ENCODE measurements at places on chromosomes 7 and 10.

GRCh38 chr7:727806-728460, 852 bp upstream of the PRKAR1B start:
- DNase-seq: no peak

DNA sequence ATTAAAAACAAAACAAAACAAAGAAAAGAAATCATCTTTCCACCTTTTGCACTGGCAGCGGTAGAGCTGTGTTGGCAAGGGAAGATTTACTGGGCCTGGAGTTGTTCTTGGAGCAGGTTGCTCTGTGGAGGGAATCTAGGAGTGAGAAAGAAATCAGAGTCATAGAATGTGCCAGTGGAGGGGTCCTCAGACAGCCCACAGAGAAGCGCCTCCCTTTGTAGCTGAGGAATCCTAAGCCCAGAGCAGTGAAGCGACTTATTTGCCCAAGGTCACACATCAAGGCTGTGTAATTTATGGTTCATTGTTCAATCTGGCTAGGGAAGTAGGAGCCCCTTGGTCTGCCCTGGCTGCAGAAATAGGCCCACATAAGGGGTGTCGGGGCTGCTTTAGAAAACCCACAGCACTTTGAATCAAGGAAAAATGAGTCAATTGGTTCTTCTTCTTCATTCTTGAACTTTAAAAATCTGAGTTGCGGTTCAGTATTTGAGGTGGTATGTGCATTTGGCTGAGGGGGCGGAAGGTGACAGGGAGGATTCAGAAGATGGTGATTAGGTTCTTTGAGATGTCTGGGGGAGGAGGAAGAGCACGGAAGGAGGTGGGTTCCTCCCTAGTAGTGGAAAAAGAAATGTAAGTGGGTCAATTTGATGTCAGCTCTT, 253.7 kb downstream of the PTEN start:
- DNase-seq: no peak

DNA sequence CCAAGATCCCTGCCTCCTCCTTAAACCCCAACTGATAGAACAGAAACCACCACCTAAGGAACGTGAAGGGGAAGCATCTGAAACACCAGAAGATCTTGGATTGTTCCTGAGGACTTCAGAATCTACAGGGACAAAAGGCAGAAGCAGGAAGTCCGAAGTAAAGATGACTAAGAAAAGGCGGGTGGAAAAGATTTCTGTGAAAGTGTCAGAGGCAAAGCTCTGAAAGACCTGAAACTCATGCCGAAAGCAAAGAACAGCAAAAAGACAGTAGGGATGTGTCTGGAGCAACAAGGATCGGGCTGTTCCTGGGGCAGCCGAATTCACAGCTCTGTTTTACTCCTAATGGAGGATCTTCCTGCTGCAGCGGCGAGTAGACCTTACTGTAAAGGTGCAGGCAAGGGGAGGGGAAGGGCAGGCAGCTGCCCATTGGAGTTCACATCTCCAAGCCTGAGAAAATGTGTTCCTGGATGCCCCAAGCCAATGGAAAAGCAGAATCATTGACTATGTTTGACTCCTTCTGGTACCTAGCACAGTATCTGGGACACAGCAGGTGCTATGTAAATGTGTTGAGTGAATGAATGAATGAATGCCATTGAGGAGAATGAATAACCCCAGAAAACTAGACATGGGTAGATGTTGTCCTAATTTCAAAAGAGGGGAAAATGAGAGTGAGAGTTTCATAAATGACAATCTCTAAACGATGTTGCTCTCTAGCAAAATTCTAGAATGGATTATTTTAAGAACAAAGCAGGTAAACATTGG, 40.4 kb downstream of the PDIA4 start:
- DNase-seq: no peak

GRCh38 chr7:7789551-7789988, 71.2 kb upstream of the RPA3 start:
- no peak for DNase-seq

DNA sequence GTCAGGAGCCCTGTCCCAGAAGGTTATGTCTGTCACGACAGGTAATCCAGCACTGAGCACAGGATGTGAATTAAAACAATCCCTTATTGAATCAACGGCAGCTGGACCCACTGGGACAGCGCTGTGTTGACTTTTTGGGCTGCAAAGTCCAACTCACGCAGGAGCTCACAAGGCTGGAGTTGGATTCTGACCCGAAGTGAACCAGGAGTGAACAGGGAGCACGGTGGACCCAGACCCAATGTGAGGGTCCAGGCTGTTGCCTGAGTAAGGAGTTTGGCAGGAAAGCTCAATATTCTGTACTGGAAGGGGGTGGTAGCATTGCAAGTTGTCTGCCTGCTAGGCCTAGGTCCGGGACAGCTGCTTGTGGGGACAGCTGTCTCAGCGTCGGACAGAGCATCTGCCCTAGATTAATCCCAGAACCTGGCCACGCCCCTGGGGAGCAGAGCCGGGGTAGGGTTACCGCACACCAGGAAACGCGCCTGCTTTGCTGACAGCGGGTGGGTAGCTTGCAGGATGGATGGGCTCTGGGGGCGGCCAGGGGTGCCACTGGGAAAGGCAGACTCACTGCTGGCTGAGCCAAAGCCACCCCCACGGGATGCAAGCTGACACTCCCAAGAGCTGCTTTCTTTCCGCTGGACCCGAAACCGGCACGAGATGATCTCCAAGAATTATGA, 24.0 kb downstream of the COL26A1 start:
- DNase-seq: no peak

GRCh38 chr7:45088146-45088701, 545 bp downstream of the NACAD start:
- no peak for DNase-seq

GRCh38 chr10:36604316-36604715, 521.1 kb upstream of the ANKRD30A start:
- no peak for DNase-seq

DNA sequence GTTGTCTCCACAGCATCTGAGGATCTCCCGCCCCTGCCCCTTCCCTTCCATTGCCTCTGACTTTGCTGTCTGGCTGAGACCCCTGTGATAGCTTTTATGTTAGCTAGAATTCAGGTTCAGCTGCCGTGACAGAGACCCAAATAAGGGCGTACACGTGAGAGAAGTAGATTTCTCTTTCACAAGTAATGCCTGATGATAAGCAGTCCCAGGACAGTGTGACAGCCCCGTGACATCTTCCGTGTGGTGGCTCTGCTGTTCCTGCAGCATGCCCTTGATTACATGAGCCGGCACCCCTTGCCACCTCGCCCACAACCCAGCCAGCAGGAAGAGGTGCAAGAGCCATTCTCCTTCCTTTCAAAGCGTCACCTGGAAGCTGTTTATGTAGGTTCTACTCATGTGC, 130.9 kb upstream of the PODXL start:
- no peak for DNase-seq

GRCh38 chr10:119633538-119634218, 17.5 kb upstream of the BAG3 start:
- no peak for DNase-seq

DNA sequence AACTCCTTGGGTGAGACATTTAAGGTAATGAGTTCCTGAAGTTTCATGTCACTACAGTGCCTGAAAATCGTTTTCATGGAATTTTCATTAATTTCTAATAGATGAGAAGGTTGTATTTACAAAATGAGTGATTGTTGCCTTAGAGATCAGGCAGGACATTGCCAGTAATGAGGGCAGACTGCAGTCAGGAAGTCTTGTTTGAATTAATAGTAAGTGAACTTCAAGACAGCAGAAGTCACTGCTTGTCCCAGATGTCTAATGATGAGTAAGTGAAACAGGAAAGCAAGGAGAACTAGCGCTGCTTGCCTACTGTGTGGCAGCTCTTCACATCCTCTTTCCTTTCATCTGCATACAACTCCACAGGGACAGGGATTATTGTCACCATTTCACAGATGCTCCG, 237.4 kb downstream of the BAMBI start:
- no peak for DNase-seq

DNA sequence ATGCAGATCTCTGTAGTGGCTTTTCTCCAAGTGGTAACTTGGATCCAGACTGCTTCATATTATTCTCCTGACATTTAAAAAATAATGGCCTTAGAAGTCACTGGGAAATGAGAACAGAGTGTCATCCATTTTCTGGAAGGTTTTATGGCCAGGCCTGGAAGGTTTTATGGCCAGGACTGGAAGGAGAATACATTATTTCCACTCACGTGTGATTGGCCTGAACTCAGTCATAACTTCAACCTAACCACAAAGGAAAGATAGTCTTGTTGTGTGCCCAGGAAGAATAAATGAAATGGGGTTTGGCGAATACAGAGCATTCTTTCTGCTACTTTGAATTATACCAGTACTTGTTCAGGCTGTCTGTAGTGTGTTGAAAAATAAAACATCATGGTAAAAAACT, 360.9 kb downstream of the GPAM start:
- DNase-seq: no peak

- no peak for DNase-seq
These were observed 39.3 kb downstream of the SPDYE5 start for GRCh38 chr7:75531359-75531821.

- no peak for DNase-seq
These were observed 1.2 kb downstream of the COX19 start for GRCh38 chr7:974172-974571.

DNA sequence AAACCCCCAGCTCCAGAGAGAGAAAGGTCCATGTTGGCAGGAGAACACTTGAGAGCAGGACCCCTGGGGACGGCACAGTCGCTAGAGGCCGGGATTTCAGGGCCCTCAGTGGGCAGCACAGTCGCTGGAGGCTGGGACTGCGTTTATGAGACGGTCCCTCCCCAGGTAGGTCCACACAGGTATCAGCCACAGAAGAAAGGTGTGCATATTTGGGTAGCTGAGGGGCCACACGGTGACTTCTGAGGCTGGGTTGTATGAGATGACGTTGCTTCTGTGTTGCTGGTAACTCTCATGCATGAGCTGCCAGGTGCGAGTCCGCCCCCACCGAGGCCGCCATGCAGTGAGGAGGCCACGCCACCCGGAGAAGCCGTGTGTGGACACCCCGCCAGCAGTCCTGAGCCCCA, 56.9 kb upstream of the PPP2R2D start:
- no peak for DNase-seq

Data from GM18507 (cell line).